SW480 (cell line): ENCODE measurements at places on chromosomes 5 and 9.

DNA sequence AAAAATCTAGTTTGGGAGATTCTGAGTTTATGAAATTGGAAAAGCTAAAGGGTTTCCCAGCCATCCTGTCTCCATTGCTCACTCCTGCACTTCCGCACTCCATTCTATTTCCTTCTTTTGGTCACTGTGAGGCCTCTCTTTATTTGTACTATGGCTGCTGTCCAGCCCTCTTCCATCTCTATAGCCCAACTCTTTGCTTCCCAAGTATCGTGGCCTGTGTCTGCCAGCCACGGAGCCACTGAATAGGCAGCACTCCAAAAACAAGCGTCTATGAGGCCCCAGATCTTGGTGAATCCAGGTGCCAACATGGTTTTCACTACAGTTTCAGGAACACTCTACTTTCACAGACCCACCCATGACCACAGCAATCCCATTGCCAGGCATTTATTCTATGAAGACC, 37.2 kb downstream of the GRAMD2B start:
- DNase-seq = no peak

DNA sequence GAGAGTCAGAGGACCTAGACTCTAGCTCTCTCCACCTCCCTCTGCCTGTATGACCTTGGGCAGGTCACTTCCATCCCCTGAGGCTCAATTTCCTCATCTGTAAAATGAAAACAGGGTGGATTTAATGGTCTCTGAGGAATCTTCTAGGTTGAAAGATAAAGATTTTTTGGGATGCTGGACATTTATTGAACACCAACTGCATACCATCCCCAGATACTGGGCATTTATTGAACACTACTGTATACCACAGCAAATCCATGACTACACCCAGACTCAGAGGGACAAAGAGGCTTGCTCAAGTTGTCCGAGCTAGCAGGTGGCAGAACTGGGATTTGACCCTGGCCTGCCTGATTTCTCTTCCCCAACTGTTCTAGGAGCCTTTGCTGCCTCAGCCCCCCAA, 25.0 kb upstream of the CPLX2 start:
- no peak for DNase-seq

DNA sequence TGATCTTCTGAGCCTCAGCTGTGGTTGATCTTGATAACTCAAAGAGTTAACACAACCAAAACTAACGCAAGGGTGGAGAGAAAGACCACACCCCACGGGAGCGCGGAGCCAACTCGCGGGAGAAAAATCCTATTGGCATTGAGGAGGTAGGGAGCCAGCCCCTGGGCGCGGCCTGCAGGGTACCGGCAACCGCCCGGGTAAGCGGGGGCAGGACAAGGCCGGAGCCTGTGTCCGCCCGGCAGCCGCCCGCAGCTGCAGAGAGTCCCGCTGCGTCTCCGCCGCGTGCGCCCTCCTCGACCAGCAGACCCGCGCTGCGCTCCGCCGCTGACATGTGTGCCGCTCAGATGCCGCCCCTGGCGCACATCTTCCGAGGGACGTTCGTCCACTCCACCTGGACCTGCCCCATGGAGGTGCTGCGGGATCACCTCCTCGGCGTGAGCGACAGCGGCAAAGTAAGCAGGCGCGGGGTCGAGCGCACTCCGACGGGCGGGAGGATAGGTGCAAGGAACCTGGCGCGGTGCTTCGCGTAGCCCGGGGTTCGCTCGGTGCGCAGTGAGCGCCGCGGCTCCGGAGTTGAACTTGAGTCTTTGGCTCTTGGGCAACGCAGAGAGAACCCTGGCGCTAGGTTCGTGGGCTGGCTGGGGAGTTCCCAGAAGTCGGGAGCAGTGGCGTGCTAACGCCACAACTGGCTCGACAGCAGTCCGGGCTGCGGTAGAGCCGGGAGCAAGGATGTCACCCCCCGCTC, at the start of gene GDA:
Gene GDA, plus strand, starts transcription at position 210 of the 745 bp plus-strand sequence. Its CDS starts 120 bp downstream, at position 330.
- DNase-seq = peak; percentile 56

DNA sequence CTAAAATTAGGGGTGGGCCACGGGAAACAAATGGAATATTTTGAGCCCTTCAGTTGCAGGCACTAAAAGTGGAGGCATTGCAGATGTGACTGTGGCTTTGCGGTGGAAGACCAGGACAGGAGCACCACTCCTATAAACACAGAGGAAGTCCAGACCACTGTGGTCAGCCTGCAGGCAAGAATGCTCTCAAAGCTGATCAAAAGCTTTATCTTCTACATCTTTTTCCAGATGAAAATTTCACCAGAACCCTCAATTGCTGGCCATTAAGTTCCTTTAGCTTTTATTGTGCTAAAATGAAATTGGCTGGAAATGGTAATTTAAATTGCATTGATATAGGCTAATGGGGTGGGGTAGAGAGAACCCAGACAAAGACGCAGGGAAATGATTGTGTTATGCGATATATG, 208.8 kb downstream of the ERCC6L2 start:
- DNase-seq = peak; percentile 59

GRCh38 chr5:100444961-100445360, 90.2 kb upstream of the FAM174A start:
- DNase-seq = no peak
